Neural crest cell (in vitro differentiated cells): ENCODE measurements at places on chromosomes 16 and 17.

- peak; percentile 43 for DNase-seq
Measured at GRCh38 chr16:22321340-22322001, 24.3 kb downstream of the POLR3E start.

DNA sequence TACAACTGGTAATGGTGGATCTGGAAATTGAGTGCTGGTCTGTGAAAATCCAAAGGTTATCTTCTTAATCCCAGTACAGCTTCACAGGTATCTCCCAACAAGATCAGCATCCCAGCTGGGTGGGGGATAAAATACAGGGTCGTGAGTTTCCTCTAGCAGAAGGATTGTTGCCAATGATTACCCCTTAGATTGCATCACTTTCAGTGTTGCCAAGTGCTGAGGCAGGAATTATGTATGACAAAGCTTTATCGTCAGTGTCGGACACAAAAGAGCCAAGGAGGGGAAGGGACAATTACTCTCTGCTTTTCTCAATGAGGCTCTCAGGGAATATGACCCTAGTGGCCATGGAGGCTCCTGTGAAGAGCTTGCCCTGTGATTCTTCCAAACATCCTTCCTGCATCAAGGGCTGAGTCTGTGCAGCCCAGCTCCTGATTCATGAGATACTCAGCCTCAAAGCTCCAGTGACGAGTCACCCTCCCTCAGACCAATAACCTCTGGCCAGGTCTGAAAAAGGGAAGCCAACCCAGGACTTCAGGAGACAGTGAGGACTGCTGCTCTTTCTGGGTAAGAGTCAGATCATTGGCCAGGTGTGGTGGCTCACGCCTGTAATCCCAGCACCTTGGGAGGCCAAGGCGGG, 15.0 kb downstream of the OR1F1 start:
- no peak for DNase-seq

DNA sequence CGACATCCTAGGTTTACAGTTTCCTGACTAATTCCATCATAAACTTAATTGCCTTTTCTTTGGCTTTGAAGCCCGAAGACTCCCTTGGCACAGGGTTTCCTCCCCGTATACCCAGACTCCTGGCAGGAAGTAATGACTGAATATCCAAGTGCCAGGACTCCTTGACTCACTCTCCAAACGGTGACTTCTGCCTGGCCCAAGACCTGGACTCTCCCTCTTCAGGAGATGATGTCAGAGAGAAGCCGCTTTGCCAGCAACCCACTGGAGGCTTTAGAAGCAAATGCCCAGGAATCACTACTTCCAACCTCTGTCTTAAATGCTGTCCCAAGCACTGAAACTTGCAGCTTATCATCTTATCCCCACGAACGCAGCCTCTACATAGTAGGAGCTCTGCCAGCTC, 146.5 kb downstream of the RGS9 start:
- no peak for DNase-seq

- no peak for DNase-seq
Measured at GRCh38 chr17:20206068-20206467, 196.9 kb downstream of the SPECC1 start.

DNA sequence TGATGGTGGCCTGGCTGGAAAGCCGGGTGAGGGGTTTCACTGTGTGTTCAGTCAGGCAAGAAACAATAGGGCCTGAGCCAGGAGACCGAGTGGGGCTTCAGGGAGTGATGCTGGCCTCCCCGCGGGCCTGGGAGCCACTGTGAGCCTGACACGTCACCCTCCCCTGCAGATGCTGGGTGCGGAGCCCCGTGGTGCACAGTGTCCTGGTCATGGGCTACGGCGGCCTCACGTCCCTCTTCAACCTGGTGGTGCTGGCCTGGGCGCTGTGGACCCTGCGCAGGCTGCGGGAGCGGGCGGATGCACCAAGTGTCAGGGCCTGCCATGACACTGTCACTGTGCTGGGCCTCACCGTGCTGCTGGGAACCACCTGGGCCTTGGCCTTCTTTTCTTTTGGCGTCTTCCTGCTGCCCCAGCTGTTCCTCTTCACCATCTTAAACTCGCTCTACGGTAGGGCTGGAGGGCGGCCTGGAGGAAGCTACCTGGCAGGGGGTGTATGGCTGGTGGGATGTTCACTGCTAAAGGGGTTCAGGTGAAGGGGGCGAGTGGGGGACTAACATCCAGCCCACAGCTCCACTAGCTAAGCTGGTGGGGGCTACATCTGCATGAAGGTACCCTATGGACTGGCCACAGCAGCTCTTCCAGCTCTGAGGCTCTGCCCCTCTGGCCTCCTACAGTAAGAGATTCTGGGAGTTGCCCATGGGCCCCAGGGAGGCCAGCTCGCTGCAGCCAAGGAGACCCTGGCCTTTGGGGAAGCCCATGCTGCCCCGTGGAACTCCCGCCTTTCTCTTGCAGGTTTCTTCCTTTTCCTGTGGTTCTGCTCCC, 32.4 kb downstream of the ADGRG5 start:
- DNase-seq, result no peak

DNA sequence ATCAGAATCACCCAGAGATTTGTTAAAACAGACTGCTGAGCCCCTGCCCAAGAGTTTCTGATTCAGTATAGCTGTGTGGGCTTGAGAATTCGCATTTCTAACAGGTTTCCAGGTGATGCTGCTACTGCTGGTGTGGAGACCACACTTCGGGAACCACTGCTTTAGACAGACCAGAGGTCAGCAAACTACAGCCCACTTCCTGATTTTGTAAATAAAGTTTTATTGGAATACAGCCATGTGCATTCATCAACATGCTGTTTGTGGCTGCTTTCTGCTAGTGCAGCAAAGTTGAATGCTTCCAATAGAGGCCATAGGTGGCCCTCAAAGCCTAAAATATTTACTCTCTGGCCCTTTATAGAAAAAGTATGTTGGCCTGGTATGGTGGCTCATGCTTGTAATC, 32.6 kb upstream of the CLEC19A start:
- DNase-seq, result no peak

- DNase-seq, result no peak
Measured at GRCh38 chr16:8107296-8107695, 483.0 kb downstream of the TMEM114 start.

DNA sequence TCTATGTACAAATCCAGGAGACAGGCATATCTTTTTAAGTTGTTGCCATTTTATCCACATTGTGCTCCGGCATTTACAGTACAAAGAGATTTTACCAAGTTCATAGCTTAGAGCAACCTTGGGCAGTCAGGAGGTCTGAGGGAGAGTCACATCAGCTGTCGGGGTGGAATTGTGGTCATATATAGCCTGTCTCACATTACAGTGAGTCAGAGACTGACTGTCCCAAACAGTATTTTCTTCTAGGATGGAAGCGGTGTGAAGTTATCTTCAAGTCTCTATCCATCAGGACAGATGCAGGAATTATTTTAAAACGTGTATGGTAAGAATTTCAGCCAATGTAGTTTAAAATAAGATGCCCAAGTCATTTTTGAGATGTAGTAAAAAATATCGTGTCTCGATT, 53.0 kb downstream of the GPRC5B start:
- no peak for DNase-seq

- DNase-seq, result no peak
Measured at GRCh38 chr17:45127548-45128300, 4.6 kb downstream of the PLCD3 start.

- no peak for DNase-seq
Measured at GRCh38 chr16:89536371-89536770, 24.1 kb upstream of the RPL13 start.

DNA sequence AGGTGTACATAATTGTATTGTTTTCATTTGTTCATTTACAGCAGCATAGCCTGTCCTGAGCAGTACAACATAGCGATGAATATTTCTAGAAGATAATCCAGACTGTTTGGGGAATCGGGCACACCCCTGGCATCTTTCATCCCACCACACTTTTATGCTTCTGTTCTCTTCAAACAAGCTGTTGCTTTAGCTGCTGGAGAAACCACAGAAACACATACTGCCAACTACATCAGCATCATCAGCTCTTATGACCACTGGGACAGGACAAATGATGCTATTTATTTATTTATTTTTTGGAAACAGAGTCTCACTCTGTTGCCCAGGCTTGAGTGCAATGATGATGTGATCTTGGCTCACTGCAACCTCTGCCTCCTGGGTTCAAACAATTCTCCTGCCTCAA, 22.6 kb upstream of the HAPSTR1 start:
- DNase-seq, result no peak

GRCh38 chr16:69150146-69150865, 17.9 kb downstream of the UTP4 start:
- peak; percentile 53 for DNase-seq

DNA sequence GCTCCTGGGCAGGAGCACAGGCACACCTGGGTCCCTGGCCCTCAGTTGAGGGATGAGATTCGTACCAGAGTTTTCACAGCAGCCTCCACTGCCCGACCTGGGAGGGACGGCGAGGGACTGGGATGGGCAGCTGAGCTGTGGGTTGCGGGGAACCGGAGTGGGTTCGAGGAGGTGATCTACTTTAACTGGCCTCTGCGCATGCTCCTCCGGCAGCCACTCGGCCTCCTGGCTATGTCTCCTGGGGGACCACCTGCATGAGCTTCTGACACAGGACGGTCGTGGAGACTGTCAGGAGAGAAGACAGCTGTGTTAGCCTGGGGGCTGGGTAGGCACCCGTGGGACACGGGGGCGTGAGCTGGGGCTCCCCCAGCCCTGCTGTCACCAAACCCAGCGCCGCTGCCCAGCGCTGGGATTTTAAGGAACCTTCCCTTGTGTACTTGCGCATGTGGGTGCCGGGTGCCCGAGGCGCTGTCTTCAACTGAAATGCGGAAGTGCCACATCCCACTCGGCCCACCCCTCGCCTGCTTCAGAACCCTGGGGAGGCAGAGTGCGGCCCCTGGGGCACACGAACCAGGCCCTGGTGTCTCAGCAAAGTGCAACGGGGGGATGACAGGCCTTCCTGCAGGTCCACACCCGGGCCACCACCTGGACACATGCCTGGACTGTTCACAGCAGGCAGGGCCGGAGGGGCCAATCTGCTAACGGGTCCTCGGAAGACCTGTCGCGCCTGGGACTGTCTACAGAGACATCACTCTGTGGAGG, 36.4 kb downstream of the SLC7A5 start:
- DNase-seq, result no peak

GRCh38 chr17:70105641-70106040, 30.6 kb downstream of the KCNJ16 start:
- DNase-seq, result no peak

DNA sequence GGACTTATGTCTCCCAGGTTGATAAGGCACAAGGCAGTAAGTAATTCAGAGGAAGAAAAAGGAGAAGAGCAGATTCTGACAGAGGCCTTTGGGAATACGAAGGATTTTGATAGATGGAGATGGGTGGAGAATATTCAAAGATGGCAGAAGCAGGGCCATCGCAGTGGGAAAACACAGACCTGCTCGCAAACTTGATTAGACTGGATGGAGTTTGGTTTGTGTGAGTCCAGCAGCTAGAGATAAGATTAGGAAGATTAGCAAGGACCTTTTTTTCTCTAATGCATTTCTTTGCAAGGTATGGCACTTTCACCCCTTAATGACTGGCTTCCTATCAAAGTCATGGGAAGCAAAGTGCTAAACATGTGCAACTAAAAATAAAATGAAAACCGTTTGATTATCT, 196.7 kb downstream of the FTO start:
- no peak for DNase-seq

- DNase-seq, result peak; percentile 68
Measured at GRCh38 chr16:4328046-4328781, 12.3 kb downstream of the GLIS2 start.

DNA sequence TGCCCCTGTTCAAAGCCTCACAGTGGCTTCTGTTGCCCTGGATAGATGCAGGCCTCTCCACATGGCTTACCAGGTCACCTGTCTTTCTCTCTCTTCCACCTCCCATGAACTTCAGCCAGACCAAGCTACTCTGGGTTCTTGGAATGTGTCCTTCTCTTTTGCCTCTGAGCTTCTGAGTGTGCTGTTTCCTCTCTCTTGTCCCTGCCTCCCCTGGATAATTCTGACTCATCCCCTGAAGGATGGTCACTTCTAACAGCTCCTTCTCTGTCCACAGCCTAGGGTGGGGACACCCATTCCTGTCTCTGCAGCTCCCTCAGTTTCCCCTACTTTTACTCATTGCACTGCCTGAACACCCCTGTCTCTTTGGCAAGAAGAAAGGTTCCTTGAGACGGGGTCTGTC, 2.9 kb downstream of the GUCY2D start:
- DNase-seq, result no peak

DNA sequence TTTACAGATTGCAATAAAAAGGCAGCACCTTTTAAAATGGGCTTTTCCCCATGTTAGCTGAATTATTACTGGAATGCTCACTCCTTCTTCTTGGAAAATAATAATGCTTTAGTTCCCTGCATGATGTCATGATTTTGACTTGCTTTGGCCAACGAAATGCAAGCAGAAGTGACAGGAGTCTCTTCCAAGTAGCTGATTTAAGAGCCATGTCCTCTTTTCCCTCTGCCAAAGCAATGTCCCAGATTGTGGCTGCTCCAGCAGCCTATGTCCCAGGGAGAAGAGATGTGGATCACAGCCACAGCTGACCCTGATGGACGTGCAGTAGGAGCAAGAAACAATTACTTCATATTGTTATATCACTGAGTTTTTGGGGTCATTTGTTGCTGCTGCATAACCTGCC, 246.6 kb downstream of the HAPSTR1 start:
- no peak for DNase-seq

GRCh38 chr16:54957403-54958166, 26.9 kb downstream of the IRX5 start:
- no peak for DNase-seq

DNA sequence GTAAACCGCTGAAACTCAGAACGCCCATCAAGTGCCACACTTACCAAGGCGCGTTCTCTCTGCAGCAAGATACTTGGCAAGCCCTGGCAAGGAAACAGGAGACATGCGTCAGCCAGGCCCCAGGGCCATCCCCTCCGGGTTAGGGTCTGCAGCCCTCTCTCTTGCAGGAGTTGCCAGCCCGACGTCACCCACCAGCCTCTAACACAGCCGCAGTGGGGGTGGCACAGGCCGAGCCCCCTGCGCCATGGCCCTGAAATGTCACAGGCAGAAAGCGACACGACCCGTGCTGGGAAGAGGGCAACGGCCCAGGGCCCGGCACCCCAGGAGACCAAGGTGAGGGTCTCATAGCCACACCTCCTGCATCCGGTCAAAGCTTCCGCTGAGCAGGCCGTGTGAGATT, 21.9 kb downstream of the ELAC2 start:
- no peak for DNase-seq

GRCh38 chr17:34840750-34841149, 120.5 kb downstream of the CCT6B start:
- no peak for DNase-seq

DNA sequence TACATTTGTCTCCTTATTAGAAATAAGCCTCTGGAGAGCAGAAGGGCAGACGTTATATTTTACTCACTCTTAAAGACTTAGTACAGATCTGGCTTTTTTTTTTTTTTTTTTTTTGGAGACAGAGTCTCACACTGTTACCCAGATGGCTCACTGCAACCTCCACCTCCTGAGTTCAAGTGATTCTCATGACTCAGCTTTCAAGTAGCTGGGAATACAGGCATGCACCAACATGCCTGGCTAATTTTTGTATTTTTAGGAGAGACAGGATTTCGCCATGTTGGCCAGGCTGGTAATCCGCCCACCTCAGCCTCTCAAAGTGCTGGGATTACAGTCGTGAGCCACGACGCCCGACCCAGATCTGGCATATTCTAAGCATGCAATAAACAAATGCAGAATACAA, 36.4 kb upstream of the TMEM97 start:
- no peak for DNase-seq
